Cardiac ventricle fibroblast (primary cell): ENCODE measurements at places on chromosomes 7 and 10. TPM values are rescaled to one million over a fixed set of nuclear protein-coding genes. Genes with fewer than 3 reads are reported as not detected.

Gene TRIL
- 11.4 and 11.6 TPM in 2 replicates for total RNA-seq

Gene ELMO1
- total RNA-seq: 1.9 and 2.7 TPM in 2 replicates

Gene DNAJC12
- 6.7 and 8.3 TPM in 2 replicates for total RNA-seq

Gene MMP21
- 0.15 TPM in 1 of 2 replicates, not detected in the other for total RNA-seq

Gene PRRT4
- total RNA-seq: 0.54 and 0.56 TPM in 2 replicates

Gene PNLIP
- not detected in 2 replicates for total RNA-seq

Gene MRC1
- 0.19 and 0.59 TPM in 2 replicates for total RNA-seq

Gene ATOH7
- total RNA-seq: not detected in 2 replicates

Gene POMZP3
- 1.6 and 2.0 TPM in 2 replicates for total RNA-seq

Gene ATP6V1F
- total RNA-seq: 58.9 and 98.5 TPM in 2 replicates

Gene BTBD16
- not detected in 2 replicates for total RNA-seq

Gene VSTM2A
- not detected in 2 replicates for total RNA-seq
